T-helper 17 cell (primary cell): ENCODE measurements at places on chromosomes 7 and 10. TPM values are rescaled to one million over a fixed set of nuclear protein-coding genes. Genes with fewer than 3 reads are reported as not detected.

Gene HIF1AN
- 45.9 TPM for total RNA-seq

Gene SPAG6
- total RNA-seq, result not detected

Gene LRIT1
- total RNA-seq, result not detected

Gene ANKRD61
- total RNA-seq, result not detected

Gene CTAGE4
- 0.32 TPM for total RNA-seq

DNA sequence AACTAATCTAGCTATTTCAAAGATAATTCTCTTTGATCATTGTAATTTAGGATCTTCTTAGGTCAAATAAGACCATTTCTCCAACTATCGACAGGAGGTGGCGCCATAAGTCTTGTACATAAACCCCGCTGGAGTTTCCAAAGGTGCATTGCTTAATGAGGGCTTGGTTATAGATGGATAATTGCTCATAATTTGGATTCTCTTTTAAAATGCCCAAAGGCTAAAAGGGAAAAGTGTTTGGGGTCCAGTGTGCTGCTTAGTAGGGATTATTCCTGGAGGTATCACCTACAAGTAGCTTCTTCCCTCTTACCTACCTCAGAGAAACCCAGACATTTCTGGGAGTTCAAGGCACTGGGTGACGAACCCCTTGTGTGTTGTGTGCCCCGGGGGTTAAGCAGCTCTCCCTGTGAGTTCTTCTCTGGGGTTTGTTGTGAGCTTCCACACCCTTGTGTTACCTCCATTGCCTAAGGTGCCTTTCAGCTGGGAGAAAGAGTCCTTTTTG is 75.2 kb downstream of the PAXIP1 start:
- peak; percentile 38 for DNase-seq

DNA sequence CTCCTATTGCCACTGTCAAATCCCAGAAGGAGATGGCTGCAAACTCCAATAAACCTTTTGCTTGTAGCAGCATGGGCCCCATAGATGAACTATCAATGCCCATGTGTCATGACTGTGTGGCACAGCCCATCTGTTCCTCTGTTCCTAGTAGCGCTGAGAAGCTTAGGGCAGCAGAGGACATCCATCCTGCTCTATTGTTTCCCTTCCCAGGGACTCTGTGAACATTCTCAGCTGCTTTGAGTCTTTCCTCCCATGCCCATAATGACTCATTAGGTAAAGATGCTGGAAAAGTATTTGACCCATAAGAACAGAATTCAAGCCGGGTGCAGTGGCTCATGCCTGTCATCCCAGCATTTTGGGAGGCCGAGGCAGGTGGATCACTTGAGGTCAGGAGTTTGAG is 28.3 kb downstream of the STMP1 start:
- no peak for DNase-seq

DNA sequence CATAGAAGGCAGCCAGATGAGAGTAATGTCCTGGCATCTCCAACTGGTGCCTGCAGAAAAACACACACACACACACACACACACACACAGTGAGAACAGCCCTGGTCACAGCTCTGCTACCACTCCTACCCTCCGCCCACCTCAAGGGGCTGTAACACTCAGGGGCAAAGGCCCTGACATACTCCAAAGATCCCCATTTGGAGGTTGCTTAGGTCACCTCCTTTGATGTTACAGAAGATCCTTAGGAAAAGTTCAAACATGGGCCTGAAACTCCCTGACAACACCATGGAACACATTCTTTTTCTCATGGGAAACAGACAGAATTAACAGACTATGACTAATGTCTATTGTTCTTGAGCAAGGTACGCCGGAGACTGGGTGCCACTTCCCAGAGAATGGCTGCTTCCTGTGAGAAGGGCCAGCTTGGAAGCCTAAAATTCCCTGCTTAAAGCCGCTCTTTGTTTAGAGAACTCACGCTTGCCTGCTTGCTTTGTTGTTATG is 27.7 kb downstream of the DENND11 start:
- DNase-seq, result no peak

DNA sequence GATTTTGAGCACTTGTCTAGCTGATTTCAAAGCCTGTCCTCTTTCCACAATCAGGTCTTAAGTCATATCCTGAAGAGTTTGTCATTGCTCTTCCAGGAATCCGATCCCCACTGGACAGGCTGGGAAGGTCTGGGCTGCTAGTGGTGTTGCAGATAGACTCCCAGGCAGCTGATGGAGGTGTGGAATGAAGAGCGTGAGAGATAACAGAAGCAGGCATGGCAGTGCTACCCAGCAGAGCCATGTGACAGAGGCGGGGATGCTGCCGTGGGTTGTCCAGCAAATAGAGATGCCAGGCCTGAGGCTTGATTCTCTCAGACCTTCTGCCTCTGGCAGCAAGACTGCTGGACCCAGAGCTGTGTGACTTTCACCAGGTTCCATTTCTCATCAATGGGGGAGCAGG is 116.5 kb upstream of the EEPD1 start:
- DNase-seq, result no peak

DNA sequence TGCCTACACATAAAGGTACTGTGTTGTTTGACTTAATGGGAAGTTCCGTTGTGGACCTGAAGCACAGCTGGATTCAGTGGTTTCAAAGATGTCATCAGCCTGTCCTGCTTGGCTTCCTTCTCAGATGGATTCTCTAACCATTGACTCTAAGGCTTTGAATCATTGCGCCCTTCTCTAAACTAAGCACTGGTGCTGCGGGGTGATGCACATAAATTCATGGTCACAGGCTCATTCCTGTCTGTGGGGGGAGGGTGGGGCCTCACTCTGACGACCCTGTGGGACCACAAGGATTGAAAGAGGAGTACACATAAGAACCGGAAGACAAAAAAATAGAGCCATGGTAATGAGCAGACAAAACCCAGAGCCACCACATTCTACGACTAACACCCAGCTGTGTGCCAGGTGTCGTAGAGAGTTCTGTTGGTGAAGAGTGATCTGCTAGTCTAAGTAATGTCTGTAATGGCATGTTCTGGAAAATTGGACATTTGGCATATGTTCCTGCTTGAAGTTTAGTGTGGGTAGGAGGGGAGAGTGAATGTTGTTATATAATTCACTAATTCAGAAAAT is 97.3 kb upstream of the YAE1 start:
- DNase-seq, result no peak

GRCh38 chr7:119999738-120000475 is 273.1 kb upstream of the KCND2 start:
- no peak for DNase-seq
